ENCODE measurements at places on chromosomes 7 and 10. TPM values are rescaled to one million over a fixed set of nuclear protein-coding genes. Genes with fewer than 3 reads are reported as not detected.

DNA sequence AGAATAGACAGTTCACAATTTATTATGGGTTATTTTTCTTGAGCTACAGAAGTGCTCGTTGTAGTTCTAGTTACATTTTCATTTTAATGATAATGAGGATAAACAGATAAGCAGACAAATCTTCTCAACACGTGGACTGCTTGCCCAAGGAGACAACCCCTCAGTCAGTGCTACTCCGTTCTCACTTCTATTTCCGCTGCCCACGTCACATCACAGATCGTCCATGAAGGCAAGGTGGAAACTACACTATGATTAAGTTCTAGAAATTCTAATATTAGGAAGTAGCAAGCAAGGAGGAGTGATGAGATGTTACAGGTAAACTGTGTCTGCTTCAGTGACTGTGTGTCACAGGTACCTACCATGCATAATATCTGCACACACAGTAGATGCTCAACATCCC lies 210.5 kb downstream of the CHCHD3 start:
- no peak for DNase-seq

DNA sequence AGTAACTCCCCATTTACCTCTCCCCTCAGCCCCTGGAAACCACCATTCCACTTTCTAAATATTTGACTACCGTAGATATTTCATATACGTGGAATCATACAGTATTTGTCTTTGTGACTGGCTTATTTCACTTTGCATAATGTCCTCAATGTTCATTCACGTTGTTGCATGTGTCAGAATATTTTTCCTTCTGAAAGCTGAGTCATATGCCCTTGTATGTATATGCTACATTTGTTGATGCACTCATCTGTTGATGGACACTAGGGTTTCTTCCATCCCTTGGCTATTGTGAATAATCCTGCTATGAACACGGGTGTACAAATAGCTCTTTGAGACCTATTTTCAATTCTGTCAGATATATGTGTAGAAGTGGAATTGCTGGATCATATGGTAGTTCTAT lies 25.8 kb upstream of the TSPAN13 start:
- no peak for DNase-seq

DNA sequence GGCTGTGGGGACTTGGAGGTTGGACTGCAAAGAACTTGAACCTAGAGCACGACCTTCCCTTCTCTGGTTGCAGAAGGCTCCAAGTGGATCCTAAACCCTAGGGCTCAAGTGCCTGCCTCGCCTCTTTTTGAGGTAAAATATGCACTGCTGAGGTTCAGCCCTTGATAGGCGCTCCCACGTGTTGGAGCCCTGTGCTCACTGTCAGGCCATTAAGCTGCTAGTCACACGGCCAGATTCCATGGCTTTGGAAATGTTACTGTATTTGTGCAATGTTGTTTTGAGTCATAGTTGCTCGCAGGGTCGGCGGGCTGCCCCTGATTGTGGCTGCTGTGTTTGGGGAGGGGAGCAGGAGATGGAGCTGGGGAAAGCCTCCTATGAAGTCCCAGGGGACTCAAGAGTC lies 39.8 kb upstream of the PCBD1 start:
- no peak for DNase-seq

Gene STEAP2
- 22.7 TPM for polyA plus RNA-seq

GRCh38 chr10:26903431-26904217 lies 42.9 kb upstream of the ABI1 start:
- no peak for DNase-seq

Gene AZGP1
- 51.8 TPM for polyA plus RNA-seq

- no peak for DNase-seq
Observed at GRCh38 chr10:86937502-86938154, 19.8 kb downstream of the MMRN2 start.

Gene ASB10
- not detected for polyA plus RNA-seq

Gene CDC14C
- polyA plus RNA-seq = 0.08 TPM

DNA sequence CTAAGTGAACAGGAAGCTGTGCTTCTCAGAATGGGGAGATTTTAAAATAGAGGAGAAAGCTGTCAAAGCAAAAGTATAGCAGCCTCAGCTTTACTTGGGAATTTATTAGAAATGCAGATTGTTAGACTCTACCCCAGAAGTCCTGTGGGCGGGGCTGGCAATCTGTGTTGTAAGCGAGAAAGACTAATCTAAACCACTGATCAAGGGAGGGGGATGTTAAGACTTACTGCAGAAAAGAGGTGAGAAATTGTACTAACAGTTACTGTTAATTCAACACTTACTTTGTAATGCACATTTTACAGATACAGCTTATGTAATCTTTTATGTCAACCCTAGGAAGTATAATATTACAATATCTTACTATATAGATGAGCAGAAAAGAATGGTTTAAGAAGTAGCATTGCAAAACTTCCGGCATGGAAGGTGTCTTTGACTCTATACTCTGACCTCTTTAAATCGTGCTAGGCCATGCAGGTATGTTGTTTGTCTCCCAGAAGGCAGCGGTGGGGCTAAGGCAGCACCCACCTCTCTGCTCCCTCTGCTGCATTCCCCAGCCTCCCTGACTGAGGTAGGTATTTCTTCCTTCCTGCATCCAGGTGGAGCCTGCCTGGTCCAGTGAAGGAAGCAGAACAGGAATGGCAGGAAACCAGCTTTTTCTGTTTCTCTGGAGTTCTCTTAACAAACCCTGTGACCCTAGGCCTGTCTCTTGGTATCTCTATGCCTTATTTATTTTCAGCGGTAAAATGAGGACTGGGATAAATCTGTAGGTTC lies 462.2 kb downstream of the AUTS2 start:
- DNase-seq = no peak
